ENCODE measurements at places on chromosomes 1 and 21. TPM values are rescaled to one million over a fixed set of nuclear protein-coding genes. Genes with fewer than 3 reads are reported as not detected.

- DNase-seq = no peak
These were observed 6.5 kb upstream of the ATP1A2 start for GRCh38 chr1:160108888-160109662.

DNA sequence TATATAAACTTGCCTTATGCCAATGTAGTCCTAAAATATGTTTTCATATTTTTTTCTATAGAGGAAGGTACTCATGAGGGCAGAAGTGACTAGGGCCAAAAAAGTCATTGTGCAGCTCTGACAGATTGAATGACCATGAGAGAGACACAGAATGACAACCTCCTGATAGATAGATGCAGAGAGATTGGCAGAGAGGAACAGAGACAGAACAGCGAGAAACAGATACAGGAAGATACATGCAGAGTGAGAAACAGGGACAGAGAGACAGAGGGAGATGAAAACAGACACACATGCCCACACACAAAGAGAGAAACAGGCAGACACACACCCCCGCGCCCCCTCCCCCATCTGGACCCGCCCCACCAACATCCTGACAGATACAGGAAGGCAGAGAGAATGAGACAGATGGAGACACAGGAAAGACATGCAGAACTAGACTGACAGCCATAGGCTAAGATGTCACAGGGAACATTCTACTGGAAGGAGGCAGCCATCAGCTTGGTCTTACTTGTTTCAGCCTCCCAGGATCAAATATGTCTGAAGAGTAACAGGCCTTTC, 211.1 kb downstream of the ST6GALNAC3 start:
- DNase-seq = no peak

COL6A1 gene
- polyA plus RNA-seq = 378 TPM

- DNase-seq = no peak
These were observed 253.8 kb downstream of the DYRK1A start for GRCh38 chr21:37620401-37620800.

GRCh38 chr1:10339815-10340214, 59.0 kb upstream of the PGD start:
- DNase-seq = no peak

DNA sequence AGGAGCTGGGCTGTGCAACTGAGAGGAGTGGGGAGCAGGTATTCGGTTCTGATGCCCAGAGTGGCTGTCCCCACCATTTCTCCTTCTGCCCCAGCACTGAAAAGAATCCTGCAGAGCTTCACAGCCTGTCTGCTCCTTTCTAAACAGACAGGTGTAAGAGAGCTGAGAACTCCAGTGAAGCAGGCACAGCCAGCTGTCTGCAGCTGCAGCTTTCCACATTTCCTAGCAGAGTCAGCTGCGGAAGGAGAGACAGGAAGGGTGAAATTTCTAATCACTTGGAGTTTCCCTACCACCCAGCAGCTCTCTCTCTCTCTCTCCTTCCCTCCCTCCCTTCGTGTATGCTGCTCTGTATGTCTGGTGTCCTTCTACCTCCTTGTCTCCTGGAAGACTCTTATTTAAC, 40.5 kb upstream of the GJB5 start:
- DNase-seq = no peak

- DNase-seq = no peak
These were observed 20.5 kb downstream of the LSS start for GRCh38 chr21:46207920-46208591.

DNA sequence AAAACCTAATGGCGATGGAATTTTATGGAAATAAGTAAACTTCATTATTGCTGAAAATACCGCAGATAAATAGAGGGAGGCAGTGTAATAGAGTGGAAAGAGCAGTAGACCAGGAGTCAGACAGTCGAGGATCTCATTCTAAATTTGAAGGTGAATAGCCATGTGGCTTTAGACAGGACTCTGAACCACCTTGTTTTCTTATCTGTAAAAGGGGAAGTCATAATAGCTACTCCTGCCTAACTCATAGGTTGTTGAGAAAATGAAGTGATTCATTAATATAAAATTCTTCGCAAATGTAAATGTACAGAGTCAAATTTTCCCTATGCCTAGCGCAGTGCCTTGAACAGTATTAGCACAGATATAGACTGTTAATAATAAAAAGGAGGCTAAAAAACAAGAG, 14.8 kb downstream of the RPS6KC1 start:
- no peak for DNase-seq

TEX50 gene
- not detected for polyA plus RNA-seq

ZYG11A gene
- polyA plus RNA-seq = 0.16 TPM

GRCh38 chr1:71738910-71739309, 543.4 kb downstream of the NEGR1 start:
- DNase-seq = no peak

LCE3E gene
- polyA plus RNA-seq = not detected

GRCh38 chr1:185328255-185328654, 11.2 kb upstream of the IVNS1ABP start:
- DNase-seq = no peak

HSD3B1 gene
- not detected for polyA plus RNA-seq

DNA sequence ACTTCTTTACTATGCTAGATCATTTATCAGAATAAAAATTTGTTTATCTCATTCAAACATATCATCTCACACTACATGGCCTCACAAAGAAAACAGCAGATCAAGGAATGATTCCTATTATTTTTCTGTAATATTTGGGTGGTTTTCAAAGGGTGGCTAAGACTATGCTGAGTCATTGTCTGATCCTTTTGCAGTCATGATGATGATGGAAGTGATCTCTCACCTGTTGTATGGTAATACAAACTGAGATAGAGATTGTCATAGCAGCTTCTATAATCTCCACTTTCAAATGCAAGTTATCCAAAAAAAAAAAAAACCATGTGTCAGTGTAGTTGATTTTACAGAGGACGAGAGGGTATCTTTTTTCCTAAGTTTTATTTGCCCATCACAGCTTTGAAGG, 37.2 kb upstream of the GBP5 start:
- no peak for DNase-seq

DNA sequence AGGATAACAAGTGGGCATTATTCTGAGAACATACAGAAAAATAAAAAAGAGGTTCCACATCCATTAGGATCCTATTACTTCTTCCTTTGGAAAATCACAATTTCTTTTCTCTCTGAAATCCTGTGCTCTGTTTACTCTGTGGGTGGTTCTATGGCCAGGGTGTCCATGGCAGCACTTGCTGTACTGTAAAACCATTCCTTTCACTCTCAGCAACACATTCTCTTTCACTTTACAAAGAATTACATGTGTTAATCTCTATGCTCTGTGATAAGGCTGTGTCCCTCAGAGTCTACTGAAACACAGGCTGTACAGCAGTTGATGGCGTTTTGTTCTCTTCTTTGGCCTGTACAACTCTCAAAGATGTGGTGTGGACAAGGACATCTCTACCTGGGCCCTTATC, 524.1 kb downstream of the PTBP2 start:
- DNase-seq = no peak

DNA sequence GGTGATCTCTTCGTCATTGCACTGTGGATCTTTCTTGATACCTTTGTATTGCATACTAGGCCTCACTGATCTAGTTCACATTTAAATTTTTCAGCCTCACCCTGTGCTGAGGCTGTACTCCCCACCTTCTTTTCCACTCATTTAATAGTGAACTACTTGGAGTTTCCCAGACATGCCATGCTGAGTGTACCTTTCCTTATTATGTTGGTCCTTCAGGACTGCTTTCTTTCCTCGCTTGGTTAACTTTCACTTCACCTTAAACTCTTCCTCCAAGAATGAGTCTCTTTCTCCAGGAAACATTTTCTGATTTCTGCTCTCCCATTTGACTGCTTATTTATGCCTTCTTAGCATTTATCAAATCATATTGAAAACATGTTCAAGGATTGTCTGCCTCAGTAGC, 20.8 kb downstream of the RNF2 start:
- DNase-seq = no peak

- no peak for DNase-seq
These were observed 85.0 kb downstream of the ATP1A1 start for GRCh38 chr1:116457946-116458604.

ZNF695 gene
- 4.6 TPM for polyA plus RNA-seq

GRCh38 chr1:59833022-59833421, 18.3 kb downstream of the HOOK1 start:
- no peak for DNase-seq

DNA sequence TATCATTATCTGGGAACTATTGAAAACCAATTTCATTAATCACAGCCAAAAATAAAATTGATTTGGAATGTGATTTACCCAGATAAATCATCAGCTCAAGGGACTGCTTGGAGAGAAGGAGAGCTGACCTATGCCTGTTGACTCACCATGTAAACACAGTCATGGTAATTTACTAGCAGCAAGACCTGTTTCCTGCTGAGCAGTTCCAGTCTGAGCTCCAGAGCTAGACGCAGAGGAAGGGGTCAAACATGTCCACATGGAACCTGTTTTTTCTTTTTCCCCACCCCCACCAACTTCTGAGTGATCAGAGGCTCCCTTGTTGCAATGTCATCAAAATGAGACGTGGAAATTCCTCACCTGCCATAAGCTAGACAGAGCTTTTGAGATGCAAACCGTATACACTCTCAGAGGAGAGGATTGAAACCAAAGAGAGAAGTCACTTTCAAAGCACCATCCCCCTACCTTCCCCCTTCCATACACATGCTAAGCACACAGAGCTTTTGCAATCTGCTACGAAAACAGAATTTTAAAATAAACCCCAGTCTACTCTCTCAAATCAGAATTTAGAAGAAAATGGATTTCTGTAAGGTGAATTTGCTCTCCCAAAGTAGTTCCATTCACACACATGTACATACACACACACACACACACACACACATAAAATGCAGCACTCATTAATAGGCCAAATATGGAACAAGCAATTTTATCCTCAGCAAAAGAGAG, 55.9 kb upstream of the PTGFRN start:
- peak; percentile 64 for DNase-seq

- DNase-seq = no peak
These were observed 287.2 kb downstream of the LMO4 start for GRCh38 chr1:87615901-87616300.

MIXL1 gene
- polyA plus RNA-seq = 0.24 TPM

ELAVL4 gene
- 3.2 TPM for polyA plus RNA-seq

TIPRL gene
- 47.4 TPM for polyA plus RNA-seq

DNA sequence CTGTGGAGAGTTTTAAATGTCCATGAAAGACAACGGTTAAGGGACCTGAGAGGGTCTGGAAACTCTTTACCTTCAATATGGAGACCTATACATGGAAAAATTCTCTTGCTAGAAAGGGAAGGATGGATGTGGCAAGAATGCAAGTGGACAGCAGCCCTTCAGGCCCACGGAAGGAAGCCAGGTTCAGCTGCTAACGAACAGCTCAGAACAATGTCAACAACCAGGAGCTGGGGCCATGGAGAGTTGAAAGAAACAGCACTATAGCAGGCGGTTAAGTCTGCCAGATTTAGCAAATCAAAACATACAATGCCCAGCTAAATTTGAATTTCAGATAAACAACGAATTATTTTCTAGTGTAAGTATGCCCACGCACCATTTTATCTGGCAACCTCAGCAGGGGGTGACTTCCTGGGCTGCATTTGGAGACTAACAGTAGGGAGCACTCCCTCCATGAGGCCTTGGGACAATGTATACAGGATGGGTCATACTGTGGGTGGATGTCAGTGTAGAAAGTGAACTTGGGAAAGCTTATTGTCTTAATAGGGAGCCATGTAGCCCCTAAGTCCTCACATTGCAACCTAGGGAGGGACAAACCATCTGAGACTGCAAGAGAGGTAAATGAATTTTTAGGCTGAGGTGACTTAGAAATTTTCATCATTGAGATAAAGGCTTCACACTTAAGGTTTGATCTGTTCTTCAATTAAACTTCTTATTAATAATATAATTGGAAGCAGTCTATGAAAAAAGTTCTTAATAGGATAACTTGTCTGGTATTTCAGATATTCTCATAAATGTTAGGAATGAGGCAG, 7.8 kb upstream of the H3-3A start:
- DNase-seq = no peak

DNA sequence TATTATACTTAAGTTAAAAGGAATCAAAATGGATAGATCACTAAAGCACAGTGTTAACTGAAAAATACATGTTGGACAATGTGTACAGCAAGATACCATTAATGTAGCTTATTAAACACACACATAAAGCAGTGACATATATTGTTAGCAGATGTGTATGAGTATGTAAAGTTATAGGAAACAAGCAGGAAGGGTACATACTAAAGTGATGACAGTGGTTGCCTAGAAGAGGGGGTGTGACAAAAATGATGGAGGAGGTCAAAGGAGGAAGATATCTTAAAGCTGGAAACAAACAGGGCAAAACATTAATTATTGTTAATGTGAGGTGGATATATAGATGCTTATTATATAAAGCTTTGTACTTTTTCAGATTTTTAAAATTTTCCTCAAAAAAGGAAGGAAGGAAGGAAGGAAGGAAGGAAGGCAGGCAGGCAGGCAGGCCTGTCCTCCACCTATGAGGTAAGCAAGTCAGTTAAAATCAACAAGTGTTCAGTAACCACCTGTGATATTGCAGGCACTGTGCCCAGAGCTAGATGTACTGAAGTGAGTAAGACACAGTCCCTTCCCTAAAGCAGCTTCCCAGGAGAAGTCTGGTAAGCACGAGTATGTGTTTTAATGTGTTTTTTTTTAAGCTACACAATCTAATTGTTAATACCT, 252.9 kb upstream of the NR5A2 start:
- DNase-seq = no peak

DNA sequence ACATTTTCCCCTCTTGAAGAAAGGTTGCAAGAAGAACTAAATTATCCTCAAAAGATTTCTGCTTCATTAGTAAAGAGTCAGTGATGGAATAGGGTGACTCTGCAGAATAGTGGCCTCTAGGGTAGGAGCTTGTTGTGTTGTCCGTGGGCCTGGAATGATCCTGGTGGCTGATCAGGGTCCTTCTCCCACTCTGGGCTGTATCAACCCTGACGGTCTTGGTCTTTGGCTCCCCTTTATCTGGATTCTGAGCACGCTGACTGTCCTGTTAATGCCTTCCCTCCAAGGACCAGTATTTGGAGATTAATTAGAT, 36.9 kb upstream of the SRRM1 start:
- no peak for DNase-seq

Measured in left renal cortex interstitium (tissue), 4 donors.